ENCODE measurements at places on chromosomes 16 and 17.

DNA sequence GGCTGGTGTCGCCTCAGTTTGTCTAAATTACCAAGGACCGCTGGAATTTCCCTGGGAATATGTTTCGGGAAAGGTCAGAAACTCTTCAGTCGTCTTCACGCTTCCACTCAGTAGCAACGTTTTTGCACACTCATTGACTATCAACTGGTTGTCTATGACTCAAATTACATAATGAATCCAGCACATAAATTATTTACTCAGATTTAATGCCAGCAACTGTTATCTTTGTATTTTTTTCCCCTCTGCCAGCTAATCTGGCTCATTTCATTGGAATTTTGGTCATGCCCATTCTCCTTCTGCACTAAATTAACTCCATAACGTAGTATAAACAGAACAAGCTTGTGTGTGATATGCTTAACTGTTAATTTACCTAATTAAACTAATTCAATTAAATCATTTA, 372.7 kb upstream of the ZFHX3 start:
- DNase-seq = no peak

- no peak for DNase-seq
These were observed 120.5 kb downstream of the ZFHX3 start for GRCh38 chr16:72927199-72928089.

DNA sequence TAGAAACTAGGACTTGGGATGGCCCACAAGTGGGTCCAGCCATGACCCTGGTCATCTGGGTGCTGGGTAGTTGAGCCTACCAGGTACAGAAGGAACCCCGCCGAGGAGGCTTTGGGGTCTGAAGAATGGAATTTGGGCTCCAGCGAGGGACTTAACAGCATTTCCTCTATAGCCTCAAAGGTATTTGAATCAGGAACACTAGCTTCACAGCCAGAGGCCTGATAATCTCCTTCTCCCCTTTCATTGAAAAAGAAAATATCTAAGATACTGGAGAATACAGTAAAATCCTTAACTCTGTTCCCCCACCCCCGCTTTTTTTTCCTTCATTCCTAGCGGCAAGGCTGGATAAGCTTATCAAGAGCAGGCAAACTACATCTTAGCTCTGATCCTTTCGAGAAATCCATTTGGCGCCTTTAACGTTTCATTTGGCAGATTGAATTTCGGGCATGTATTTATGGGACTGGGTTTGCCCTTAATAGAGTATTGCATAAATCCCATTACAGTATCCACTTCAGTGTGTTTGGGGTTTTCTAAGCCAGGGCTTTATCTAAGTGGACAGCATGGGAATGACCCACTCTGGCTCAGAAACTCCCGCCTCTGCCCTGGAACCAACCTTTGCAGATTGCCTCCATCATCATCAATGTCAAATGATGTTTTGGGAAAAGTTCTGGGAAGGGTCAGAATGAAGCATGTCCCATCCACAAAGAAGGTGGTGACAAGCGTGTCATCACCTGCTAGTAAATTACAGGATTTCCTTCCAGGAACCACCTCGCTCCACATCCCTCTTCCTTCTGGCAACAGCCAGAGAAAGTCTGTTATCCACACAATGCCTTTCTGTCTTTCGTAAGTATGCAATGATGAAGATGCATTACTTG, 36.9 kb downstream of the XYLT1 start:
- DNase-seq = no peak

- DNase-seq = no peak
These were observed 6.9 kb downstream of the TSC2 start for GRCh38 chr16:2054543-2055245.

DNA sequence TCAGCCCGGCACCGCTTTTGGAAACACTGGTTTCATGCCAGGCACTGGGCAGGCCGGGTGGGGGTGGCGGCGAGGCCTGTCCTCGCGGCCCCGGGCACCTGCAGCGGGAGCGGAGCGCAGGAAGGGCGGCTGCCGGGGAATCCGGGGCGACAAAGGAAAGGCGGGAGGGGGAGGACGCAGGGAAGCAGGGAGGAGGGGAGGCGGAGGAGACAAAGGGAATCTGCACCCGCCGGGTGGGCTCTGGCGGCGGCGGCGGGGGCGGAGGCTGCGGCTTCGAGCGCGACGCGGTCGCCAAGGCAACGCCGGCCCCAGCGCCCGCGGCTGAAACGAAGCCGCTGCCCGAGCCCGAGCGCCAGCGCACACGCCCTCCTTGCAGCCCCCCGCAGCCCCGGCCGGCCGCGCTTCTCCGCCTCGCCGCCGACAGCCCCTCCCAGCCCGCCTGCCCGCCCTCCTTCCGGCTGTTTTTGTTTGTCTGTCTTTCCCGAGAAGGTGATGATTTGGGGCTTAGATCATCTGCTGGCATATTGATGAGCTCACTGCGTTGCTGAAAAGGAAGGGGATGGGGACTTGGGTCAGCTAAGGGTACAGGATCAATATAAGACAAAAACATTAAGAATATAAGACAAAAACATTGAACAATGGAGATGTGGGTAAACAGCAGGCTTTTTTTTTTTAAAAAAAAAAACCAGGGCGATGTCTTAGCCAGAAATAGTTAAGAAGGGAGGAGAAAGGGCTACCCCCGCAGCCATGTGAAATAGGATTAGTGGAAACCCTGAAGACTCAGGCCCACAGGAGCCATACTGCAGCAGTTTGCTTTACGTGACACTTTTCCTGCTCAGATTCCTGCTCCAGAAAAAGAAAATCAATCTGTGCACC, 32.7 kb downstream of the CDK5R1 start:
- peak; percentile 50 for DNase-seq

DNA sequence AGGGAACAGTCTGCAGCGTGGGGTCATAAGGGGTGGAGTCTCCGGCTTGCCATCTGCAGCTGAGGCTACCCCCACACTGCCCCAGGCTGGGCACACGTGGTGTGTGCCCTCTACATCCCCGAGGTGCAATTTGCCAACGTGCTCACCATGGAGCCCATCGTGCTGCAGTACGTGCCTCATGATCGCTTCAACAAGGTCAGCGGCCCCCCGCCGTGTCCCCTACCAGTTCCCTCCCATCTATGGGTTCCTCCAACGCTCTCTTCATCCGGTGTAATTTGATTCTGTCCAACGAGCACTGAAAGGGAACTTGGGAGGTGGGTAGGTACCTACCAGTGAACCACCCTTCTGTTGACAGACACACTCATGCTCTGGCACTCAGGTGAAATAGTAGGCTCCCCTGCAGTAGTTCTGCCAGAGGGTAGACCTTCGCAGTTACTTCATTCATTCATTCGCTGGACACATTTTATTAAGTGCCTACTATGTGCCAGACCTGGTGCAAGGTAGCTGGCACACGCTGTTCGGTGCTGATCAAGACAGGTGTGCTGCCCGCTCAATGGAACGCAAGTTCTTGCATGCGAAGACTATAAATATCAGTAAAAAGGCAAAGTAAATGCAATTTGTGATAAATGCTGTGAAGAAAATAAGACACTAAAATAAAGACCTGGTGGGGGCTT, 2.7 kb downstream of the MLLT6 start:
- DNase-seq = no peak

Data from stimulated activated CD8-positive, alpha-beta memory T cell treated with anti-CD3 and anti-CD28 coated beads, Interleukin-4, amount 100 ng/mL, for 1 hour (primary cell).